ENCODE measurements at places on chromosomes 16 and 17.
A peak's percentile ranks its signal among the peaks of the same experiment; 100 is the strongest.

DNA sequence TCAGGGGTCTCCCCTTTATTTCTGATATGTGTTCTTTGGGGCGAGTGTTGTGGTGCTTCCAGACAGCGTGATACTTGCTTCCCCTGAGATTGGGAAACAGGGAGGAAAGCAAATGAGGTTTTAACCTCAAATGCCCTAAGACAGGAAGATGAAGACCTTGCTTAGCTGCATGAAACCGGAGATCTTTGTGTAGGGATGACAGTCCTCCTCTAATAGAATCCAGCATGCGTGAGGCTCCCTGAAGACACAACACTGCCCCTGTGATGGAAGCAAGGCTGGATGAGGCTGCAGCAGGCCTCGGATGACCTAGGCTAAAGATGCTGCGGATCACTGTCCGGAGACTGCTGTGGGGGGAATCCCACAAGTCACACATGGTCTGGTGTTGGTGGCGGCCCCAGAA lies 491.0 kb downstream of the CDH13 start:
- DNase-seq, result no peak

GRCh38 chr17:70268383-70268782 lies 99.1 kb downstream of the KCNJ2 start:
- DNase-seq, result no peak

- no peak for DNase-seq
Measured at GRCh38 chr16:47528431-47528830, 67.3 kb downstream of the PHKB start.

GRCh38 chr16:11779074-11779473 lies 18.0 kb downstream of the ZC3H7A start:
- DNase-seq, result no peak

DNA sequence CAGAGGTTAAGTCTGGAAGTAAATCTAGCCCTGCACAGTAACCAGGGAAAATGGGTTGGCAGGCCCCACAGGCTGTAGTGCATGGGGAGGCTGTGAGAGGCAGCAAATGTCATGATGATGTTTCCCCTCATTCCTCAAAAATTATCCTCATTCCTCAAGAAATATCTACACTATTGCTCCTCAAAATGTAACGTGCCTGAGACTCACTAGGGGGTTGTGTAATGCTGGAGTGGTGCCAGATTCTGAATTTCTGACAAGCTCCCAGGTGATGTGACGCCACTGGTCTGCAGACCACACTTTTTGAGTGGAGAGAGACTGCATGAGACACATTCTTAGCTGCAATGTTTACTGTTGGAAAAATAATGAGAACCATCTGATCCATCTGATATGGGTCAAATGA lies 1.2 kb upstream of the MPP3 start:
- DNase-seq, result peak; percentile 22
